GM18507 (cell line): ENCODE measurements at places on chromosomes 3 and 15.
A peak's percentile ranks its signal among the peaks of the same experiment; 100 is the strongest.

DNA sequence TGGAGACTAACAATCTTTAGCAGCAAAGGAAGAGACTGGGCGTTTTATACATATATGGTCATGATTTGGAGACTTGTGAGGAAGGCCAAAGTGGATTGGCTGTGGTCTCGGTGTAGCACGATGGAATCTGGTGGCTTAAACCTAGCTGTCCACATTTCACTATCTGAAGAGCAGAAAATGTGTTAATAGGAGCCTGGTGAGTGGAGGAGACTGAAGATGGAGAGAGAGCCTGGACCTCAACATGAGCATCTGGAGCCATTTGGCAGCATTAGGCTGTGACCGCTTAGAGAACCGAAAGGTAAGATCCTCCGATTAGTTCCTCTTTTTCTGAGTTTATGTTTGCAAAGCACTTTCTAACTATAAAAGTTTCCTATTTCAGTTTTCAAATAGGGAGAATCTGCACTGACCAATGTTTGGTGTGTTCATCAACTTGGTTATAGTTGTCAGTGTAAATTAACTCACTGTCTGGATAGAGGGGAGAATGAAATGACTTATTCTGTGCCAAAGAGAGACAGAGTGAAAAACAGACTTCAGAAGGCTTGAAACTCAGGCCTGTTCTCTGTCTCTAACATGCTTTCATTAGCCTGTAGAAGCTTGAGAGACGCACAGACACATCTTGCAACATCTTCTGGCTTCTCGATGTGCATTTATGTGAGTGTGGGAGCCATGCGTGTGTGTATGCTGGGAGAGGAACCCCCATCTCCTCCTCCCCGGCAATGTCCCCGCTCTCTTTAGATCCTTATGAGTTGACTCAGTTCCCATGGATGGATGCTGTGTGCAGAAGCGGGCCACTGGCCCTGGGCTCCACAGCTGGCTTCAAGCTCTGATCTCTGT lies 244.7 kb upstream of the TBL1XR1 start:
- peak; percentile 50 for DNase-seq

DNA sequence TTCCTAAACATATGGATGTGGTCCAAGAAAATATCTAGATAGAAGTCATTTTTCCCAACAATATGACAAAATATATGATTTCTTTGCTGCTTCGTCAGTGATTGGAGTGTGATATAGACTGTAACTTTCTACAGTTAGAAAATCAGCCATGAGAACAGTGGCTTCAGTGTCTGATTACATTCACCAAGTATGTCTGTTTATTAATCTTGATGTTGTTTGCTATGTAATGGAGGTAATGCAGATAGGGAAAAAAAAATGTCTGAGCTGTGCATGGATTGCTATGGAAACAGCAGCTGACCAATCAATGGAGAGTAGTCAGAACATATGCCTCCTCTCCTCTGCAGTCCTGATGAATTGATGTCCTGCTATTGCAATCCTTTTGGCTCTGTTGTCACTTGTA lies 72.3 kb upstream of the GAP43 start:
- DNase-seq: no peak

GRCh38 chr3:146503461-146504202 lies 34.3 kb upstream of the PLSCR2 start:
- DNase-seq: peak; percentile 26

DNA sequence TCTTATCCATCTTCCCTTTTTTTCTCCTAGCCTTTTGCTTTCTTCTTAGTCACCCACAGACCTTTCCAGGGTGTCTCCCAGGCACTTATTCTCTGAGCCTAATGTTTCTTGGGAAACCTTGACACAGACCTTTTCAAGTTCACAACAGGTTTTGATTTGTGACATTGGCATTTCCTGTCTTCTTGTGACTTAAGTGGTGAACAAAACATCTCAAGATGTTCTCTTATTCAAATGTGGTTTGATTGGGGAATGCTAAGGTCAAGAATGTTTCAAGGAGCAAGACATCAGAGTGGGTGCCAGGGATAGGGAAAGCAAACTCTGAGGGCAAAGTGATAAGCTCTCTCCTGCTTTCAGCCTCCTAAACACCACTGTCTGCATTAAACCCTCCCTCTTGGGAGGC lies 68.2 kb upstream of the GSK3B start:
- no peak for DNase-seq

- DNase-seq: no peak
These were observed 22.4 kb downstream of the CHRNA3 start for GRCh38 chr15:78598348-78598747.

DNA sequence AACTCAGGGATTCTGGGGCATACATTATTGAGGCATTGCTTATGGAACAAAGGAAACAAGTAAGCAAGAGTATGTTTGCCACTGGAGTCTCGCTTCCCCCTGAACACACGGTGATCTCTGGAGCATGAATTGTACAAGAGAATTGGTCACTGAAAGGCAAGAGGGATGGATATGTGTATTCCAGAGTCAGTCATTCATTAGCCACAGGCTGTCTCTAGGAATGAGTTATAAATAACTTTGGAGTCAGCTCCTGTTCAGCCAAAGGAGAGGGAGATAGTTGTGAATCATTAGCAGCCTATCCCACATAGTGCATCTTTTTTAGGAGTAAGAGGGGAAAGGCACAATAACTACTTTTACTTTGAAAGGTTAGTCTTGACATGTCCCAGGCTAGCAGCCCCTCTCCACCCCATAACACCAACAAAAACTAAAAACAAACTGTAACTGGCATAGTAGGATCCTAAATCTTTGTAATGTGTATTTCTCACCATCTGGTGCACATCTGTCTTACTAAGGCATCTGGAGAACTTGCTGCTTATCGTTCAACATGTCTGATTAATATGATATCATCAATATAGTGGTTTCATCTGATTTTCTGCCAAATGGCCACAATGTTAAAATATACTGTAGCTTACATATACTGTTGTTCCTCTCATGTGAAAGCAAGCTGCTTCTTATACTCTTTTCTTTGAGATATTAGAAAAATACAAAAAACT lies 462.2 kb downstream of the GRM7 start:
- DNase-seq: no peak

DNA sequence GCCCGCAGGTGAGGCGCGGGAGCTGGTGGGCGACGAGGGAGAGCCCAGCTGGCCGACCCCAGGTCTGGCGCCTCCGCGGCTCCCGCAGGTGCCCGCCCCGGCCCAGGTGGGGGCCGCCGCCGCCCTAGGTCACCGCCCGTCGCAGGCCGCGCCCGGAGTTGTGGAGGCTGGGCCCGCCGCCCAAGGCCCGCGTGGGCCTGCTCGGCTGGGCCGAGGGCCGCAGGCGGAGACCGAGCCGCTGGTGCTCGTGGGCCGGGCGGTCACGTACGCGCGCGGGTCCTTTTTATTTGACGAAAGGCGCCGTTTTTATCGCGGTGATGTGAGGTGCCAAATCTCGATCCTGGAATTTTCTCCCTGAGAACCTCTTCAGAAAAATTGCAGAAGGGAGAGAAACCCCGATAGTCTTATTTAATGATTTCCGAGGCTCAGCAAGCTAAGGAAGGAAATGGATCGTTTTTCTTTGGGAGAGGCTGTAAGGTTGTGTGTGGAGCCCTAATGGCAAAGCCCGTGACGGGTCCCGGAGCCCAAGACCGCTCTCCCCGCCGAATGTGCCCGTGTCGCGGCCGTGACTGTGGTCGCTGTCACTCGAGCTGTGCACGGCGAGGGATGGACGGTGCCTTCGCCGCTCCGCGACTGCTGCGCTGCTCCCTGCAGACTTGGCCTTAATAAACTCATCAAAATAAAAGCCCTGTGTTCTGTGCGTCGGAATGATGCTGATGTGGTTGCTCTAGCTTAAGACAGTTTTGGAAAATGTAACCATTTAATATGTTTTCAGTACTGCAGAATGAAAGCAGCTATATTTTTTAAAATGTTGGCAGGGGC lies 612 bp downstream of the APPL1 start:
- DNase-seq: peak; percentile 26

DNA sequence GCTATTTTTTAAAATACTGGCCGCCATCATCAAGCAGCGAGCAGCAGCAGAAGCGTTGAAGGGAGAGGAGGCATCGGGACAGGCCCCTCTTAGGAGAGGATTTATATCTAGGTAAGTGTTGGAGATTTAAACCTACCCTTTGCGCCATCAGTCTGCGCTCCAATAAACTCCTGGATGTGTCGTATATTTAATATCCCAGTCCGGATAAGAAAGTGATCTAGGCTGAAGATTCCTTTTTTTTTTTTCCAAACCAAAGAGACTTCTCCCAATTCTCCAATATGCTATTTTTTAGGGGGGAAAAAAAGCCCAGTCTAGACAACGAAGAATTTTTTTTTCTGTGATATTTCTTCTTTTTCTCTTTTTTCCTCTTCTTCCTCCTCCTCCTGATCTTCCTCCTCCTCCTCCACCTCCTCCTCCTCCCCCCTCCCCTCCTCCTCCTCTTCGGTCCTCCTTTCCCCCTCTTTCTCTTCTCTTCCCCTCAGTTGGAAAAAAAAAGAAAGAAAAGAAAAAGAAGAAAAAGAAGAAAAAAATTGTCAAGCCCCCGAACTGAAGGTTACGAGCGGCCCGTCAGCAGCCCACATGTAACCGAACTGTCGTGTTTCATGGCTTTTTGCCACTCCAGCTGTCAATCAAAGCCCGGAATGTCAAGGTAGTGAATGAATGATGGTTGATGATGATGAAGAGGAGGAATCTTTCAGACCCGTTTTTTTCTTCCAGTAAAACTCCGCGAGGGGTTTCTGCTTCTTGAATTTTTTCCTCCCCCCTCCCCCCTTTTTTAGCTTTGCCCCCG lies 835 bp downstream of the MEIS2 start:
- no peak for DNase-seq

DNA sequence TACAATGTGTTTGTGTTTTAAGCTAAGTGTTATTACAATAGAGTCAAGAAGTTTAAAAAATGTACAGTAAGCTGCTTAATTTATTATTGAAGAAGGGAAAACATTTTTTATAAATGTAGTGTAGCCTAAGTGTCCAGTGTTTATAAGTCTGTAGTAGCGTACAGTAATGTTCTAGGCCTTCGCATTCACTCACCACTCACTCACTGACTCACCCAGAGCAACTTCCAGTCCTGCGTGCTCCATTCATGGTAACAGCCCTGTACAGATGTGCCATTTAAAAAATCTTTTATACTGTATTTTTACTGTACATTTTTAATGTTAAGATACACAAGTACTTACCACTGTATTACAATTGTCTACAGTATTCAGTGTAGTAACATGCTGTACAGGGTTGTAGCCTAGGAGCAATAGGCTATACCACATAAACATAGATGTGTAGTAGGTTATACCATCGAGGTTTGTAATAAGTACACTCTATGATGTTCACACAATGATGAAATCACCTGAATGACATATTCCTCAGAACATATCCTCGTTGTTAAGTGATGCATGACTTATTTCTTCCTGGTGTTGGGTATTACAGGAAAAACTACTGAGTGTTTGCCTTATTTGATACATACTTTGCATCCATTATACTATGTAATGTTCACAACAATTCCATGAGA lies 156.6 kb upstream of the NUDT16 start:
- no peak for DNase-seq

GRCh38 chr15:56795502-56795901 lies 62.2 kb upstream of the ZNF280D start:
- DNase-seq: no peak

GRCh38 chr3:50211930-50212329 lies 6.9 kb downstream of the SLC38A3 start:
- no peak for DNase-seq

DNA sequence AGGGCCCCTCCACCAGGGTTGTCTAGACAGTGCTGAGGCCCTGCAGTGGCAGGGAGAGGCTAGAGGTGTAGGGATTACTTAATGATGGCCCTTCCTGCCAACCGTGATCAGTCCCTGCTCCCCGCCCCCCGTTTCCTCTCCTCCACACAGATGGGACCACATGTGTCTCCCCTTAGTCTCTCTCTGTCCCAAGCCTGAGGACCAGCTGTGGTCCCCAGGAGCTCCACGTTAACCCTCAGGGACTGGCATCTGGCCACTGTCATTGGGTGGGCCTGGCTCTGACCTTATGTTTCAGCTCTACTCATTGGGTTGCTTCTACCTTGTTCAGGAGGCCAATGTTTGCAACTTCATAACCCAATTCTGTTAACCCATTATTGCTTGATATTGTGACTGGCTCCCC lies 6.0 kb upstream of the ALPK3 start:
- no peak for DNase-seq

GRCh38 chr15:53193149-53193548 lies 403.0 kb upstream of the ONECUT1 start:
- no peak for DNase-seq

GRCh38 chr3:68288085-68288484 lies 633.7 kb upstream of the SUCLG2 start:
- no peak for DNase-seq

GRCh38 chr3:132071043-132071442 lies 36.2 kb upstream of the CPNE4 start:
- DNase-seq: no peak

DNA sequence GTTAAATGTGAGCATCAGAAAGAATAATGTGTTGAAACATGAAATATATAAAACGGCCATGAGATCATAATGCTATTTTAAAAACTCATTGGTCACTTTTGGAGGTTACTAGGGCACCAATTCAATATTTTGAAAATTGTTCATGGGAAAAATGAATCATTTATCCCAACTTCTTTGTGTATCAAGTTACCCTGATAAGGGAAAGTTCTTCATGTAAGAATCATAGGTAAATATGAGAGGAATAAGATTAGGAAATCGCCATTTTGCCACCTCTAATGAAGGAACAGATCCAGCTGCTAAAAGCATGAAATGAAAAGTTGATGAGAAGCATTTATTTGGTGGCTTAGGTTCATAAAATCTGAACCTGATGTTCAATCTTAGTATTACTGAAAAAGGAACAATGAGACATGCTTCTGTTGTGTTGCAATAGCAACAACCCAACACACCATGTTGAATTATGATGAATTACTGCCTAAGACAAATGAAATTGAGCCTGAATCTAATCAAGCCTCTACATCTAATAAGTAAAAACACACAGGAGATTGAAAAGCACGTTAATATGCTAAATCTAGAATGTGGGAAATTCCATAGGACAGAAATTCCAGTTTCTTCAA lies 32.5 kb downstream of the ABHD5 start:
- DNase-seq: no peak

DNA sequence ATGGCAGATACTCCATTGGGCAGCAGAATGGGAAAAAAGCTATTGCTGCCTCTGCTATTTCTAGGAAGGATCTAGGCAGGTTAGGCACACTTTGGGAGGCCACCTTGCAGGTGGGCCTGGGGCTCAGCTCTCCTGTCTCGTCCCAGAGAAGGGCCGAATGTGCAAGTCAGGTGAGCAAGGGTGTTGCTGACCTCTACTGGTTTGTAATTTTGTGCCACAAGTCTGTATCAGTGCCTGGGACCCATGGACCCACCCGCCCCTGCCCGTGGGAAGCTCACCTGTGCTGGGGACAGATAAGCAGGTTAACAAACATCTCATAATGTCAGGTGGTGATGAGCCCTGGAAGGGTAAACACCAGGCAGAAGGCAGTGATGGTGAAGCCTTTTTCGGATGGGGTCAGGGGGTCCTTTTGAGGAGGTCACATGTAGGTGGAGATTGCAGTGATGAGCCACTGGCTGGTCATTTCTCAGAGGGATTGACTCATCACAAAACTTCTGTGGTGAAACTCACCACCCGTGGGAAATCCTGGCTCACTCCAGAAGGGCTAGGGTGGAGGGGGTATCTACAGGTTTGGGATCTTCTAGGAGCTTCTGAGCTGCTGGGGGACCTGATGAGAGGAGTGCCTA lies 161.3 kb downstream of the KLF13 start:
- no peak for DNase-seq

- peak; percentile 32 for DNase-seq
These were observed 103.3 kb upstream of the PRTG start for GRCh38 chr15:55846116-55846707.
